ENCODE measurements at places on chromosomes 16 and 17. TPM values are rescaled to one million over a fixed set of nuclear protein-coding genes. Genes with fewer than 3 reads are reported as not detected.

DNA sequence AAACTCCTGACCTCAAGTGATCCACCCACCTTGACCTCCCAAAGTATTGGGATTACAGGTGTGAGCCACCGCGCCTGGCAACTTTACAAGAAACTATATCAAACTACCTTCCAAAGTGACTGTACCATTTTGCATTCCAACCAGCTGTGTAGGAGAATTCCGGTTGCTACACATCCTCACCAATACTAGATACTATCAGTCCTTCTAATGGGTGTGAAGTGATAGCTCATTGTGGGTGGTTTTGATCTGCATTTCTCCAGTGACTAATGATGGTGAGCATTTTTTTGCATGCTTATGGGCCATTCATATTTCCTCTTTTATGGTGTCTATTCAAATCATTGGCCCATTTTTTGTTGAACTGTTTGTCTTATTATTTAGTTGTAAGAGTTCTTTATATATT, 37.7 kb downstream of the SCNN1B start:
- no peaks in the 10 kb centered on the region for H3K27me3 ChIP-seq
- H3K4me1 ChIP-seq, result no peaks in the 10 kb centered on the region
- H3K36me3 ChIP-seq, result no peaks in the 10 kb centered on the region
- DNase-seq, result no peak
- no peak overlapping the region for H3K27ac ChIP-seq
- no peak overlapping the region for H3K4me3 ChIP-seq

CCL2 gene
- total RNA-seq, result 6.3 TPM

DNA sequence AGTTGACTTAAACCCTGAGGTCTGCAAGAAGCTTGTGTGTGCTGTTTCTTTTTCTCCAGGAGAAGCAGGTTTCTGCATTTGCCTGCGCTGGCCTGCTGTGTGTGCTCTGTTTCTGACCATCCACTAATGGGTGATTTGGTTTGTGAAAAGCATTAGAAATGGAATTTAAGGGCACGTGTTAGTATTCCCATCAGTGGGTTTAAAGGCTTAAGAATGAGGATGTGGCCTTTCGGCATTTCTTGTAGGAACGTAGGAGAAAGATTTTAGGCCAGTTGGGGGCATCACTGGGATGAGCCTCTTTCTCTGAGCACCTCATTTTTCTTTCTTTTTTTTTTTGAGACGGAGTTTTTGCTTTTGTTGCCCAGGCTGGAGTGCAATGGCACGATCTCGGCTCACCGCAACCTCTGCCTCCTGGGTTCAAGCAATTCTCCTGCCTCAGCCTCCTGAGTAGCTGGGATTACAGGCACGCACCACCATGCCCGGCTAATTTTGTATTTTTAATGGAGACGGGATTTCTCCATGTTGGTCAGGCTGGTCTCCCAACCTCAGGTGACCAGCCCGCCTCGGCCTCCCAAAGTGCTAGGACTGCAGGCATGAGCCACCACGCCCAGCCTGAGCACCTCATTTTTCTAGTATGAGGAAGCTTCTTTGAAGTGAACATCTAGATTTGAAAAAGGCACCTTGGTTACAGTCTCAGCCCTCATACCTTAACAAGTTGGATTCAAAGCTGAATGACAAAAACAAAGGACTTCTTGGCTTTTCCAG, 110.3 kb downstream of the BANP start:
- H3K4me3 ChIP-seq, result no peak overlapping the region
- H3K36me3 ChIP-seq, result no peaks in the 10 kb centered on the region
- no peak for DNase-seq
- H3K4me1 ChIP-seq, result no peaks in the 10 kb centered on the region
- no peaks in the 10 kb centered on the region for H3K27me3 ChIP-seq
- no peak overlapping the region for H3K27ac ChIP-seq

GRCh38 chr17:65220732-65221131, 83.6 kb downstream of the RGS9 start:
- H3K36me3 ChIP-seq, result no peaks in the 10 kb centered on the region
- DNase-seq, result no peak
- no peaks in the 10 kb centered on the region for H3K27me3 ChIP-seq
- H3K4me3 ChIP-seq, result no peak overlapping the region
- H3K4me1 ChIP-seq, result no peaks in the 10 kb centered on the region
